Ascending aorta (tissue), 2 donors: ENCODE measurements at places on chromosomes 3 and 15. TPM values are rescaled to one million over a fixed set of nuclear protein-coding genes. Genes with fewer than 3 reads are reported as not detected.

Gene AHSG
- total RNA-seq = 0.53 TPM

Gene MNS1
- total RNA-seq = 0.43 TPM

DNA sequence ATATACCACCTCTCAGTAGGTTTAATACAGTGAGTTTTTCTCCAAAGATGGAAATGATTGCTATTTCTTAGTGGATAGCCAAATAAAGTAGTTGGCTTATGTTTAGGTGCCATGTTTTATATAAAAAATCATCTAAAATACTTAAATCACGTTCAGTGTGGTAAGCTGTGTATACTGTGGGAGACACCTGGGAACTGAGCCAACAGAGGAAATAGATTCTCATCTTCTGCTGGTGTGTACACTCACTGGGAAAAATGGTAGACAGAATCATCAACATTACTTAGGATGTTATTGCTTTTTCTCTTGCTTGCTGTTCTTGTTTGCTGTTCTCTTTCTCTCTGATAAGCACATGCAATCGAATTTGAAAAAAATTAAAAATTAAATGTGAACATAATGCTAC lies 112.6 kb upstream of the MB21D2 start:
- no peak overlapping the region for H3K27ac ChIP-seq
- H3K4me3 ChIP-seq = no peak overlapping the region
- no peaks in the 10 kb centered on the region for H3K27me3 ChIP-seq
- H3K4me1 ChIP-seq = no peaks in the 10 kb centered on the region
- no peaks in the 10 kb centered on the region for H3K36me3 ChIP-seq

GRCh38 chr3:87837076-87837475 lies 221.7 kb downstream of the CGGBP1 start:
- no peak for DNase-seq
- no peak overlapping the region for H3K4me3 ChIP-seq
- H3K36me3 ChIP-seq = no peaks in the 10 kb centered on the region
- H3K4me1 ChIP-seq = no peaks in the 10 kb centered on the region

DNA sequence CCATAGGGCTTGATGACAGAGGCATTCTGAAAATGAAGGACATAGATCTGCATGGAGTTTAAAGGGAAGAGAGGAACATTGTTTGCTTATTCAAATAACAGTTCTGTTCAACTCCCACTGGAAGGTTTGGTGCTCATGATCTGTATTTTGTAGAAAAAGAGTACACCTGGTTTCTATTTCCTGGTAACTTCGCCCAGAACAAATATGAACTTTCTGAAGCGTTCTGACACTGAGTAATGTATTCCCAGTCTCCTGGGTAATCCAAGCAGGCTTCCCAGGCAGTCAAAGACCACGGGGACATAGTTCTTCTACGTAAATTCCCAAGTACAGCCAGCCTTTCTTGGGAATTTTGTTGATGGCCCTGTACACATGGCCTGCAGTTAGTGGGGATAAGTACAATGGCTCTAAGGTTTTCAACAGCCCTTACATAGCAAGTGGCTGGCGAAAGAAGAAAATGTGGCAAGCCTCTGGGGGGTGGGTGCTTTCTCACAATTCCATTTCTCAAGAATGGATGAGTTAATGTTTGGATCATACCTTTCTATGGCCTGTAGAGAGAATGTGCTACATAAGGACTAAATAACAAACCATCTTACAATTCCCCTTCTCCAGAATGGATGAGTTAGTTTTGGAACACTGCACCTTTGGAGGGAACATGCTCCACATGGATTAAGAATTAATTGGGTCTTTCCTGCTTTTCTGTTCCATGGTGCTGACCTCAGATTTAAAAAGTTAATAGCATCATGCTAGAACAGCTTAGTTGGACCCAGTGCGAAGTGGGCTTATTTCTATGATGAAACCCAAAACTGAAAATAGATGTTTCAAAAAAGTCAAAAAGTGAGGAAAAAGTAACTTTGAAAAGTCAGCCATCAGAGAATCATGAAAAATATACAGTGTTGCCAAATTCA lies 52.7 kb downstream of the COL6A6 start:
- no peaks in the 10 kb centered on the region for H3K27me3 ChIP-seq
- no peak overlapping the region for H3K27ac ChIP-seq
- H3K4me3 ChIP-seq = no peak overlapping the region
- DNase-seq = no peak
- no peaks in the 10 kb centered on the region for H3K36me3 ChIP-seq
- no peaks in the 10 kb centered on the region for H3K4me1 ChIP-seq

DNA sequence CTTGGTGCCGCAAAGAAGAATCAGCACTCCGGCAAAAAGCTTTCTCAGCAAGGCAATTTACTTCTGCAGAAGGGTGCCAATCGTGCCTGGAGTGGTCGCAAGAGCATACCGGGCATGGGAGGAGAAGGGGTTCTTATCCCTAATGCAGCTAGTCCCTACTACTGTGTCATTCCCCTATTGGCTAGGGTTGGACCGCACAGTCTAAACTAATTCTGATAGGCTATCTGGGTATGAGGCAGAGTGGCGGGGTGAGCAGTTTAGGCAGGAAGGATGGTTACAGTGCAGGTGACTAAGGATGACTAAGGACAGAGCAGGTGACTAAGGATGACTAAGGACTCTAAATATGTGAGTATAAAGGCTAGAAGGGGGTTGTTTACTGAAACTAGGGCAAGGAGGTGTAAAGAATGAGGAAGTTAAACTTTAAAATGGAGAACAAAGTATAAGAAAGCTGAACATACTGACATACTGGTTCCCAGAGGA lies 52.9 kb downstream of the PGBD4 start:
- no peaks in the 10 kb centered on the region for H3K27me3 ChIP-seq
- no peaks in the 10 kb centered on the region for H3K4me1 ChIP-seq
- H3K36me3 ChIP-seq = peaks cover 55% of the 10 kb centered on the region
- H3K4me3 ChIP-seq = no peak overlapping the region
